Activated T-helper 1 cell treated with anti-CD3 and anti-CD28 coated beads, Interleukin-12 subunit alpha, Interleukin-12 subunit beta, Interleukin-2, Interleukin-4 antibody, amounts not matched to agents 30 ng/mL and 10 ng/mL and 1 ng/mL, durations not matched to agents 14 hours and 24 hours and 36 hours (primary cell): ENCODE measurements at places on chromosomes 2 and 18. TPM values are rescaled to one million over a fixed set of nuclear protein-coding genes. Genes with fewer than 3 reads are reported as not detected.
A peak's percentile ranks its signal among the peaks of the same experiment; 100 is the strongest.

DNA sequence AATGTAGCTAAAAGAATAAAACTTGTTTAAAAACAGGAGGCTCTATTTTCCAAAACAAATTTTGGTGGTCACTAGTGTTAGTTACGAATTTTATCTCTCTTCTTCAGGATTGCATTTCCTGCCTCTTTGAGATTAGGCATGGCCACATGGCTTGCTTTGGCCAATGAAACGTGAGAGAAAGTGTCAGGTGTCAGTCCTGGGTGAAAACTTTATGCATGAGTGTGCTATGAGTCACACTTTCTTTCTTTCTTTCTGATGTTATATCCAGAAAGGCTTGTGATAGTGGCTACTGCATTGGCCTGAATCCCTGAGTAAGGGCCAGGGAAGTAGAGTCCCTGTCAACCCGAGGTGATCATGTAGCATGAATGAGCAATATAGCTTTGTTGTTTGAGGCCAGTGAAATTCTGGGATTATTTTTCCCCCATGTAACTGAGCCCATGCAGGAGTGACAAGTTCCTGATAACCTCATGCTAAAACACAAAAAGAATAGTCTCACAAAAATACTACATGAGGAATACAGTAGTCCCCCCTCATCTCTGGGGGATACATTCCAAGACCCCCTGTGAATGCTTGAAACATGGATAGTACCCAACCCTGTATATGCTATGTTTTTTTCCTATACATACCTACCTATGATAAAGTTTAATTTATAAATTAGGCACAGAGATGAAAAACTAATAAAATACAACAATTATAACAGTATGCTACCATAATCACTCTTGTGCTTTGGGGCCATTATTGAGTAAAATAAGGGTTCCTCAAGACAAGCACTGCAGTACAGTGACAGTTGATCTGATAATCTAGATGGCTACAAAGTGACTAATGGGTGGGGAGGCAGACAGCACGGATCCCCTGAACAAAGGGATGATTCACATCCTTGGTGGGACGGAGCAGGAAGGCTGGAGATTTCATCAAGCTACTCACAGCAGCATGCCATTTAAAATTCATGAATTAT is 109.5 kb downstream of the CDC42EP3 start:
- no peaks in the 10 kb centered on the region for H3K36me3 ChIP-seq
- H3K4me1 ChIP-seq, result peaks cover 7% of the 10 kb centered on the region
- DNase-seq, result no peak
- H3K27ac ChIP-seq, result no peak overlapping the region
- no peak overlapping the region for H3K4me3 ChIP-seq
- H3K27me3 ChIP-seq, result no peaks in the 10 kb centered on the region

DNA sequence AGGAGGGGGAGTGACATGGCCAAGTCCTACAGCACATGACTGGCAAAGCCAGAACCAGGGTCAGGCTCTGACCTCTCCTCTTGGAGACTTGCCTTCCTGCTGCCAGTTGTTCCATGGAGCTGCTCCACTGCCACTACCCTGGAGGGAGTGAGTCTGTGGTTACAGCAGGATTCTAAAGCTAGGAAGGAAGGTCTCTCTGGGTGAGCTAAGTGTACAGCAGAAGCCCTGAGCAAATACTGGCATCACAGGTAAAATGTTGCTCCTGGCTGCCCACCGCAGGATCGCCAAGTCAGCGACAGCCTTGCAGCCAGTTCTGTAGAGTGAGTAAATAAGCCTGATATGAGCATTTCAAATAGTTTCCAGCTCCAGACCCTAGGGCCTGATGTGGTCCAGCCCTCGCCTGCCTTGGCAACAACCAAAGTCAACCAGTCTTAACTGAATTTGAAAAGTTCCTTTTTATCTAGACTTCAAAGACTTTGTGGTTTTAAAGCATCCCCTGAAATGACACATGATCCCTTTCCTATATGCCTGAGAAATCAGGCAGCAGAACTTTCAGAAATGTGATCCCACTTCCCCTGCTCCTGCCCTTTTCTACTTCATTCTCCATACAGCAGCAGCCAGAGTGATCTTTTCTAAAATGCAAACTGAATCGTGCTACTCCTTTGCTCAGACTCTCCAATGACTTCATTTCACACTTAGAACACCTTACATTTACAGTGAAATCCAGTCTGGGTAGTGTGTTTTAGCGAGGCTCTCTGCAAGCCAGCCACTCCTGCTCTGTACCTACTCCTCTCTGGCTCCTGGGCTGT is 114.3 kb downstream of the MGAT5 start:
- peaks cover 5% of the 10 kb centered on the region for H3K36me3 ChIP-seq
- H3K4me1 ChIP-seq, result peaks cover 18% of the 10 kb centered on the region
- H3K27me3 ChIP-seq, result peaks cover 2% of the 10 kb centered on the region
- no peak overlapping the region for H3K4me3 ChIP-seq
- H3K27ac ChIP-seq, result no peak overlapping the region

GRCh38 chr2:135230150-135230549 is 178.1 kb downstream of the RAB3GAP1 start:
- no peaks in the 10 kb centered on the region for H3K4me1 ChIP-seq
- H3K27ac ChIP-seq, result no peak overlapping the region
- no peaks in the 10 kb centered on the region for H3K27me3 ChIP-seq
- H3K36me3 ChIP-seq, result no peaks in the 10 kb centered on the region
- no peak for DNase-seq

DNA sequence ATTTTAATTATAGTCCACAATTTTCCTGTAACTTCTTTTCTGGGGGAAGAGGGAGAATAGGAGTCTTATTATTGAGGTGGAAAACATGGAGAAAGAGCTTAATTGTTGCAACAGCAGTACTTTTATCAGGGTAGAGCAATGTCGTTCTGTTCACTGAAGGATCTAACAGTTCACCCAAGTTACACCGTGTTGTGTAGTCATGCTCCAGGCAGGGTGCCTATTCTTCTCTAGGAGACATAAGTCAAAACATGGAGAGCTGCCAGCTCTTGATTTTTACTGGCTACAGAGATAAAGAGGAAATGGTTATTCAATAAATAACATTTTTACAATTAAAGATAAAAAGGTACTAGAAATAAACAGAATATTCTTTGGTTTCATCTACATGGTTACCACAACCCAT is 594.3 kb upstream of the NETO1 start:
- H3K27ac ChIP-seq, result no peak overlapping the region
- H3K4me1 ChIP-seq, result no peaks in the 10 kb centered on the region
- H3K4me3 ChIP-seq, result no peak overlapping the region
- peaks cover 1% of the 10 kb centered on the region for H3K27me3 ChIP-seq

GRCh38 chr2:233856184-233856583 is 1.8 kb upstream of the HJURP start:
- no peaks in the 10 kb centered on the region for H3K27me3 ChIP-seq
- peaks cover 46% of the 10 kb centered on the region for H3K4me1 ChIP-seq
- no peak for DNase-seq
- H3K36me3 ChIP-seq, result peaks cover 19% of the 10 kb centered on the region
- H3K27ac ChIP-seq, result no peak overlapping the region

DNA sequence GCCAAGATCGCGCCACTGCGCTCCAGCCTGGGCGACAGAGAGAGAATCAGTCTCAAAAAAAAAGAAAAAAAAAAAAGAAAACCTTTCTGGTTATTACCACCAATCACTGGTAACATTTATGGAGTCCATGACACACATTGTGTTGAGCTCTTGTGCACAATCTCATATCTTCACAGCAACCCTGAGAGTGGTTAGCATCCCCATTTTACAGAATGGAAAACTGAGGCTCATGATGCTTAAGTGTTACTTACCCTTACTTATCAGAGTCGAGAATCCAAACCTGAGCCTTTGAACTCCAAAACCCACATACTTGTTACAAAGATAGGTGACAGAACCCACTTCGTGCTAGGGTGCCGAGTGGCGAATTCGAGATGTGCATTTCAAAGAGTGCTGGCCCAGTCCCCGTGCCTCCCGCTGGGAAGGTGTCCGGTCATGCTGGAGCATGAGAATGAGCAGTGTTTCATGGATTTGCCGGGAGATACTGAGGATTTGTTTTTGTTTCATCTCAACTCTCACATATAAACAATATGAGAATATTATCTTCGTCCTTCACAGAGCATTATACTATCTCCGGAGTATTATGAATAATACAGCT is 50.9 kb downstream of the CYP27C1 start:
- no peak overlapping the region for H3K27ac ChIP-seq
- no peak overlapping the region for H3K4me3 ChIP-seq
- H3K4me1 ChIP-seq, result no peaks in the 10 kb centered on the region

DNA sequence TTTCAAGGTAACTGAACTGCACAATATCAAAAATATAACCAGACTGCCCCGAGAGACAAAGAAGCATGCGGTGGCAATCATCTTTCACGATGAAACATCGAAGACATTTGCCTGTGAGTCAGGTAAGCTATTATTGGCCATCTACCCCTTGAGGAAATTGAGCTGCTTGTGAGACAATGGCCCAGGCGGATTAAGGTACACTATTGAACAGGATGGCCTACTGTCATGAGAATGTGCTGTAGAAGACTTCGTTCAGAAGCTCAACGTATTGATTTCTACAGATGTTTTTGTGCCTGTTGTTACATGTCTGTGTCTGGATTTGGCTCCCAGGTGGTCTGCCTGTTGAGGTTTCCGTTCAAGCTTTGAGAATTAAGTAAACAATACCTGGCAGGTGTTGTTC is 198.7 kb downstream of the DOK6 start:
- no peaks in the 10 kb centered on the region for H3K4me1 ChIP-seq
- H3K27ac ChIP-seq, result no peak overlapping the region
- DNase-seq, result no peak
- no peaks in the 10 kb centered on the region for H3K36me3 ChIP-seq

GRCh38 chr2:64210816-64211215 is 66.6 kb upstream of the PELI1 start:
- H3K27me3 ChIP-seq, result no peaks in the 10 kb centered on the region
- H3K27ac ChIP-seq, result peak overlapping the region; percentile 38
- peaks cover 82% of the 10 kb centered on the region for H3K4me1 ChIP-seq
- peak overlapping the region; percentile 4 for H3K4me3 ChIP-seq

Gene TFPI
- total RNA-seq, result 0.44 and 0.60 TPM in 2 replicates

Gene TUBB8B
- total RNA-seq, result not detected in 2 replicates

Gene SCYGR4
- total RNA-seq, result not detected in 2 replicates

Gene DNAH7
- total RNA-seq, result not detected in 2 replicates

Gene CD8B2
- 0.37 and 0.54 TPM in 2 replicates for total RNA-seq

Gene EFHD1
- total RNA-seq, result 0.13 and 0.54 TPM in 2 replicates
